ENCODE measurements at places on chromosomes 7 and 10. TPM values are rescaled to one million over a fixed set of nuclear protein-coding genes. Genes with fewer than 3 reads are reported as not detected.

Gene TMEM60
- 13.1 TPM for total RNA-seq

Gene KCNH2
- 63.8 TPM for total RNA-seq

Gene SSMEM1
- total RNA-seq, result not detected

Gene IDI2
- total RNA-seq, result not detected

Gene PLXDC2
- 62.2 TPM for total RNA-seq

Gene CTBP2
- 74.8 TPM for total RNA-seq

Gene SPDYE6
- not detected for total RNA-seq

Gene C10orf67
- not detected for total RNA-seq
